Thoracic aorta (tissue), 2 donors: ENCODE measurements at places on chromosomes 4 and X. TPM values are rescaled to one million over a fixed set of nuclear protein-coding genes. Genes with fewer than 3 reads are reported as not detected.
A peak's percentile ranks its signal among the peaks of the same experiment; 100 is the strongest.

The CYTL1 gene
- 52.3 TPM for total RNA-seq

The SPANXD gene
- not detected for total RNA-seq

The MAOA gene
- total RNA-seq, result 85.1 TPM

The BGN gene
- 1,907 TPM for total RNA-seq

The AGTR2 gene
- total RNA-seq, result not detected

The MAGEA2B gene
- not detected for total RNA-seq

GRCh38 chrX:101605728-101606127 is 12.1 kb downstream of the ARMCX6 start:
- H3K27me3 ChIP-seq, result no peaks in the 10 kb centered on the region
- H3K4me3 ChIP-seq, result no peak overlapping the region
- no peaks in the 10 kb centered on the region for H3K4me1 ChIP-seq
- no peaks in the 10 kb centered on the region for H3K36me3 ChIP-seq

GRCh38 chrX:6729626-6730025 is 194.7 kb upstream of the VCX3A start:
- H3K27ac ChIP-seq, result no peak overlapping the region
- no peak overlapping the region for H3K4me3 ChIP-seq
- H3K36me3 ChIP-seq, result no peaks in the 10 kb centered on the region

GRCh38 chr4:174037049-174037448 is 246.4 kb downstream of the FBXO8 start:
- no peak for DNase-seq
- no peaks in the 10 kb centered on the region for H3K36me3 ChIP-seq
- H3K4me1 ChIP-seq, result peaks cover 11% of the 10 kb centered on the region
- no peak overlapping the region for H3K4me3 ChIP-seq

DNA sequence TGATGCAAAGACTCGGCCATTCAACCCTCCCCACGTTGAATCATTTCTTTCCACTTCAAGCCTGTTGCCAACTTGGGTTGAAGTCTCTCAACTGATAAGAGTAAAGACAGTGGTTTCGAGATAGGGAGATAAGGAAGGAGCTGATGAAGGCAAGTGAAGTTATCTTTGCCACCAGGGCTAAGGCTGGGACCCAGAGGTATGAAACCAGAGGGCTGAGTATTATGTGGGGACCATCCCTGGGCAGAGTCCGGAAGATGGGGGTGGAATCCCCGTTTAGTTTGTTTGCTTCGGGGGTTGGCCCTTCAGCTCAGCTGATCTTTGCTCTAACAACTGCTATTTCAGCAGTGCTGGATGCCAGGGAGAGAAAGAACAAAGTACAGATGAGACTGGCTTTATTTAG is 2.3 kb upstream of the XPNPEP2 start:
- H3K27ac ChIP-seq, result no peak overlapping the region
- H3K4me3 ChIP-seq, result no peak overlapping the region
- DNase-seq, result no peak
- no peaks in the 10 kb centered on the region for H3K36me3 ChIP-seq

DNA sequence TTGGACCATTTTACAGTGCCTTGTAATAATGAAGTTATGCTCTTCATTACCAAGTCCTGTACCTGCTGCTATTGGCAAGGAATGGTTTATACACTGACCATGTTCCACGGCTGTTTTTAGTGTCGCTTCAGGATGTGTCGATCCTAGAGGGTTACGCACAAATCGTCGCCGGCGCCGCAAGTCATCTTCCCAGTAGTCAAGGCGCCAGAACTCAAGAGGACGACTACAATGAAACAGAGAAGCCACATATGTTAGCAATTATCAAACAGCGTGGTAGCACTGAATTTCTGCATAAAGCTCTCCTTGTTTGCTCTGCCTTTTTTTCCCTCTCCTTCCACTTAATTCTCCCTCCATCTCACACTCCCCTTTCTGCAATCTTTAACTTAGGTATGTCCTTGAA is 17.0 kb downstream of the MAB21L2 start:
- no peaks in the 10 kb centered on the region for H3K4me1 ChIP-seq
- H3K36me3 ChIP-seq, result no peaks in the 10 kb centered on the region
- no peaks in the 10 kb centered on the region for H3K27me3 ChIP-seq
- no peak overlapping the region for H3K27ac ChIP-seq
- no peak overlapping the region for H3K4me3 ChIP-seq

GRCh38 chrX:150569155-150569477 is 695 bp downstream of the MTM1 start:
- H3K4me1 ChIP-seq, result peaks cover 15% of the 10 kb centered on the region
- DNase-seq, result no peak
- no peaks in the 10 kb centered on the region for H3K27me3 ChIP-seq

GRCh38 chr4:167555338-167556022 is 321.2 kb upstream of the SPOCK3 start:
- no peak for DNase-seq
- no peaks in the 10 kb centered on the region for H3K4me1 ChIP-seq
- H3K27ac ChIP-seq, result no peak overlapping the region
- no peak overlapping the region for H3K4me3 ChIP-seq

DNA sequence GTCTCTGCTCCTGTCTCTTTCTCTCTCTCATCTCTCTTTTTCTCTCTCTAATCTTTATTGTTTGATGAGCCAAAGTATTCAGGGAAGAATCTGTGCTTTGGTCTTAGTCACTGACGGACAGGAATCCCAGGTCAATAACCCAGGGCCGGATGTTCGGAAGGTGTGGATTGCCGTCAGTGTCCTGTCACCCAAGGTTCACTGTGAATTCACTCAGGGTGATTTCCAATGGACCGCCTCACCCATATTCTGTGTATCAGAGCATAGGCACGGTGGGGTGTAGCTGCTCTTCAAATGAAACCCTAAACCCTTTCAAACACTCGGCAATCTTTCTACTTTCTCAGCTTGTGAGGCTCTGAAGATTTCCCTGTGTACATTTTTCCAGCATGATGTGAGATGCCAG is 144.6 kb upstream of the GPC4 start:
- DNase-seq, result no peak
- no peak overlapping the region for H3K27ac ChIP-seq
- no peak overlapping the region for H3K4me3 ChIP-seq
- H3K4me1 ChIP-seq, result peaks cover 15% of the 10 kb centered on the region
- no peaks in the 10 kb centered on the region for H3K27me3 ChIP-seq

DNA sequence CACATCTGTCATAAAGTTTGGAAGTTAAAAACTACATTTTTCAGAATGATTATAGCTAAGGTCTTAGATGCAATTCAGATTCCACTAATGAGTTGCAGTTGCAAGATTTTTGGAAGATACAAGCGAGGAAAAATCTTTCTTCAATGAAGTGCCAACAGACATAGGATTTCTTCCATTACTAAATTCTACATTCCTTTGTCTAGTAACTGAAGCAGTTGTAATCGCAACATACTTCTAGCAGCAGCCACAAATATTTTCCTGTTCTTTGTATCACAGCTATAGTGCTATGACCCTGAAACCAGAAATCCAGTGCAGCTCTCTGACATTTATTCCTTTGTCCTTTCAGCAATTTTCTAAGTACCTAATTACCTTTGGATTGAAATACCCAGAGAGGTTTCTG is 225.2 kb upstream of the SLIT2 start:
- no peak overlapping the region for H3K4me3 ChIP-seq
- no peak for DNase-seq
- H3K4me1 ChIP-seq, result no peaks in the 10 kb centered on the region
- H3K27me3 ChIP-seq, result no peaks in the 10 kb centered on the region
- no peaks in the 10 kb centered on the region for H3K36me3 ChIP-seq

DNA sequence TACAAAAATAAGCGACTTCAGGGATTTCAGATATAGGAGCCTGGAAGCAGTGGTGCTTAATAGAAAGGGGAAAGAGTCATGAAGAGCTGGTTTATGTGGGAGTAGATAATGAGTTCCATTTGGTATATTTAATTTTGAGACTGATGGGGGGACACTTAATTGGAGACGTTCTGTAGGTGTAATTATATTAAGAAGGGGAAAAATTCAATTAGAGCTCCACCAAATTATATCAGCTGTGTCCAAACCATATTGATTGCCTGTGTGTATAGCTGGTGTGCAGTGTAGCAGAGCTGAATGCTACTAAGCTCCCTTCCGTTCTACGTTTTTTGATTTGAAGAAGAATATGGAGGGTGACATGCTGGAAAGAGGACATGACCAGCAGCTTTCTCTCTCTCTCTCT is 282.3 kb downstream of the DMD start:
- H3K36me3 ChIP-seq, result no peaks in the 10 kb centered on the region
- H3K4me1 ChIP-seq, result no peaks in the 10 kb centered on the region
- no peaks in the 10 kb centered on the region for H3K27me3 ChIP-seq
- no peak overlapping the region for H3K27ac ChIP-seq
- DNase-seq, result no peak
- H3K4me3 ChIP-seq, result no peak overlapping the region

- no peaks in the 10 kb centered on the region for H3K27me3 ChIP-seq
- H3K4me3 ChIP-seq, result peak overlapping the region; percentile 27
- no peak overlapping the region for H3K27ac ChIP-seq
- no peaks in the 10 kb centered on the region for H3K4me1 ChIP-seq
- DNase-seq, result no peak
- no peaks in the 10 kb centered on the region for H3K36me3 ChIP-seq
Observed at GRCh38 chr4:78297116-78297800, 240.1 kb downstream of the FRAS1 start.

DNA sequence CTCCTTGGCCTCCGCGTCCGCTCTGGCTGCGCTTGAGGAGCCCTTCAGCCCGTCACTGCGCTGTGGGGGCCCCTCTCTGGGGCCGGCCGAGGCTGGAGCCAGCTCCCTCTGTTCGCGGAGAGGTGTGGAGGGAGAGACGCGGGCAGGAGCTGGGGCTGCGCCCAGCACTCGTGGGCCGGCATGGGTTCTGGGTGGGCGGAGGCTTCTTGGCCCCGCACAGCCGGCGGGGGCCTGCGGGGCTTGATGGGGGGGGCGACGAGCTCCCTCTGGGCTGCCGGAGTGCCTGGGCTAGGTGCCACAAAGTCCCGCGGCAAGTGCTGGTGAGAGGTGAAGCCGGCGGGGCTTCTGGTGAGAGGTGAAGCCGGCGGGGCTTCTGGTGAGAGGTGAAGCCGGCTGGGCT is 61.9 kb downstream of the ANKRD50 start:
- no peaks in the 10 kb centered on the region for H3K4me1 ChIP-seq
- H3K4me3 ChIP-seq, result no peak overlapping the region
- no peak for DNase-seq
- no peak overlapping the region for H3K27ac ChIP-seq
